GF-D8 (cell line): ENCODE measurements at places on chromosomes 16 and 17.
A peak's percentile ranks its signal among the peaks of the same experiment; 100 is the strongest.

GRCh38 chr17:27157898-27158297, 136.0 kb upstream of the WSB1 start:
- no peak for DNase-seq

- DNase-seq = no peak
These were observed 21.5 kb downstream of the MBTD1 start for GRCh38 chr17:51238255-51238887.

DNA sequence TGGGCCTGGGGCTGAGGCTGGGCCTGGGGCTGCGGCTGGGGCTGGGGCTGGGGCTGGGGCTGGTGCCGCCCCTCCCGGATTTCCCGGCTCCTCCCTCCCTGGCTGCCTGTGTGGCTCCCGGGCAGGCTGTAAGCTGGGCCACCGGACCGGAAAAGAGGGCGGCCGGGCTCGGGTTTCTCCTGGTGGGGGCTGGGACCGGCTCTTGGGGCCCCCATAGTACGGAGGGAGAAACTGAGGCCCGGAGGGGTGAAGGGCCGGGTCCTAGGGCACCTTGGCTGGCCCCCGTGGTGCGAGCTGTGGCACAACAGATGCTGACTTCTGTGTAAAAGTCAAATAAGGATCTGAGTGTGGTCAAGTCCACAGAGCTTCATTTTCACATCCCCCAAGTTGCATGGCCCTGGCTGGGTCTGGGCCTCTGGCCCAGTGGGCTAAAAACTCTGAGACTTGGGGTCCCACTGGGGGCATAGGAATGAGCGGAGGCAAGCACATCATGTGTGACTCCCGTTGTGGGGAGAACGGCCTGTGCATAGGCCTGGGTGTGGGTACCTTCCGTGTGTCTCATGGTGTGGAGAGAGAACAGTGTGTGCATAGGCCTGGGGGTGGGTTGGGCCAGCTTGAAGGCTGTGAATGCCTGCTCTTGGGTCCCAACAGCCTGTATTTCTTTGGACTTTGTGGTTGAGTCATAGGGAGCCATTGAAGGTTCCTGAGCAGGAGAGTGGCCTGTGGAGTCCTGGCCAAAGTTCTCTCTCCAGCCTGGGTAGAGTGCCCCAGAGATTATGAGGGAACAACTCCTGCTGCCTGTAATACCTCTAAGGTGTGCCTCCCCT, 123.9 kb upstream of the CIBAR2 start:
- no peak for DNase-seq

- no peak for DNase-seq
These were observed 1418.8 kb downstream of the CDH11 start for GRCh38 chr16:63702981-63703590.

DNA sequence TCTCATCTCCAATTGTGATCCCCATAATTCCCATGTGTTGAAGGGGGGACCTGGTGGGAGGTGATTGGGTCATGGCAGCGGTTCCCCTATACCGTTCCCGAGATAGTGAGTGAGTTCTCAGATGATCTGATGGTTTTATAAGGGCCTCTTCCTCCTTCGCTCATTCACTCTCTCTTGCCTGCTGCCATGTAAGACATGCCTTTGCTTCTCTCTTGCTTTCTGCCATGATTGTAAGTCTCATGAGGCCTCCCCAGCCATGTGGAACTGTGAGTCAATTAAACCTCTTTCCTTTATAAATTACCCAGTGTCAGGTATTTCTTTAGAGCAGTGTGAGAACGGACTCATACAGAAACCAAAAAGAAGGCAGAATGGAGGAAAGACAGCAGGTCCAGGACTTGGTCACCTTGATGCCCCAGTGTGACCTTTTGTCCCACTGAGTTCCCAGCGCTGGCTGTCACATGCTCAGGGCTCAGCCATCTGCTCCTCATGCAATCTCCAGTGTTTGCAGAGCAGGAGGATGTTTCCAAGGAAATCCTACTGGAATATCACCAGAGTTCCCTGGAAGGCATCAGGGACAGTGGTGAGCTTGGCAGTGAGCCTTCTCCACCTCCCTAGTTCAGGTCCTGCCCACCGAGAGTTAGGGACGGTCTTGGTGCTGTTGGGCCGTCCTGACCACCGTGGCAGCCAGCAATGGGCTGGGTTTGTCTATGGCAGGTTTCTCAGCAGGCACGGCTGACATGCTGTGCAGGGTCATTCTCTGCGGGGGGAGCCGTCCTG, 96.7 kb downstream of the SEC14L1 start:
- DNase-seq = no peak

DNA sequence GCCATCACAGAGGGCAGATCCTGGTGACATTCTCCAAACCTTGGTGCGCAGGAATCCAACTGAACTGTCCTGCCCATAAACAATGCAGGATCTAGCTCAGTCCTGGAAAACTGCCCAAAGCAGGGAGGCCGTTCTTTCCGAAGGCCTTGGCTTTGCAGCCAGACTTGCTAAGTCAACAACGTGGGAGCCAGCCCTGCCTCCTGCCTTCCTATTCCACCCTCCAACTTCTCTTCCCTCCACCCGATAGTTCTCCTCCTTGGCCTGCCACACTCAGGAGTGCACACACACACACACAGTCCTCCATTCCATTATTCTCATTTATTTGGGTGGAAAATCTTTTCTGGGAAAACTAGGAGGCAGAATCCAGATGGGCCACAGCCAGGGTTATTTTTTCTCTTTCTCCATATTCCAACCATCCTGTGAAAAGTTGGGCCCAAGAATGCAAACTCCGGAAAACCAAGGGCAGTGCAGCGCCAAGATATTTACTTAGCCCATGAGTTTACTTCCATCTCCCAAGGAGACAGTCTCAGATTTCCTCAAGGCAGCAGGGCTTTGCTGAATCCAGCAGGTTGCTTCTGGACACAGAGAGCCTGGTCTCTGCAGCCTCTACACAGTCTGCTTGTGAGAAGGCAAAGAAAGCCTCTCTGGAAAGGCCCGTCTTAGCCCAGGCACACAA, 15.8 kb downstream of the COPRS start:
- no peak for DNase-seq

DNA sequence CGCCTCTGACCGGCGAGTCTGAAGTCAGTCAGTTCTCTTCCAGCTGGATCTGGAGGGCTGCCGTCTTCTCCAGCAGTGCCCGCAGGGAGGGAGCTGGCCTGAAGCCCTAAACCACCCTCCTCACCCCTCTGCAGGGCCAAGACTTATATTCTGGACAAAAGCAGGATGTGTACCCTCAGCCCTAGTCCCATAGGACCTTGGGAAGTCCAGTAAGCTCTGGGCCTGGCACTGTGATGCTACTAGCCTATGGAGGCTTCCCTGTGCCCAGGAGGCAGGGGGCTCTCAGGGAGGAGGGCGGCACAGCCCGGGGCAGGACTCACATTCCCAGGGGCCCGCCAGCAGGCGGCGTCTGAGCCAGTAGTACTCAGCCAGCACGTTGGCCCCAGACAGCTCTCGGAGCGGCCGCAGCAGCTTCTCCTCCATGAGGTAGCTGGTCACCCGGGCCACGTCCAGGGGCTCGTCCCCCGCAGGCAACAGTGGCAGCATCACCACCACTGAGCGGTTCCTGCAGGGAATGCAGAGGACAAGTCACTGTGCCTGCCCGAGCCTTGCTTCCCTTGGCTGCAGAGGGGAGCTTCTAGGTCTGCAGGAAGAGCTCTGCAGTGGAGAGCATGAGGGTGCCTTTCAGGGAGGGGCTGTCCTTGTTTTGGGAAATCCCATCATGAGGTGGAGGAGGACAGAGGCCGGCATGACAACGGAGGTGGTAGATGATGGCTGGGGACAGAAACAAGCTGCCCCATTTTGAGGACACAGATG, 41.7 kb downstream of the RMI2 start:
- no peak for DNase-seq

DNA sequence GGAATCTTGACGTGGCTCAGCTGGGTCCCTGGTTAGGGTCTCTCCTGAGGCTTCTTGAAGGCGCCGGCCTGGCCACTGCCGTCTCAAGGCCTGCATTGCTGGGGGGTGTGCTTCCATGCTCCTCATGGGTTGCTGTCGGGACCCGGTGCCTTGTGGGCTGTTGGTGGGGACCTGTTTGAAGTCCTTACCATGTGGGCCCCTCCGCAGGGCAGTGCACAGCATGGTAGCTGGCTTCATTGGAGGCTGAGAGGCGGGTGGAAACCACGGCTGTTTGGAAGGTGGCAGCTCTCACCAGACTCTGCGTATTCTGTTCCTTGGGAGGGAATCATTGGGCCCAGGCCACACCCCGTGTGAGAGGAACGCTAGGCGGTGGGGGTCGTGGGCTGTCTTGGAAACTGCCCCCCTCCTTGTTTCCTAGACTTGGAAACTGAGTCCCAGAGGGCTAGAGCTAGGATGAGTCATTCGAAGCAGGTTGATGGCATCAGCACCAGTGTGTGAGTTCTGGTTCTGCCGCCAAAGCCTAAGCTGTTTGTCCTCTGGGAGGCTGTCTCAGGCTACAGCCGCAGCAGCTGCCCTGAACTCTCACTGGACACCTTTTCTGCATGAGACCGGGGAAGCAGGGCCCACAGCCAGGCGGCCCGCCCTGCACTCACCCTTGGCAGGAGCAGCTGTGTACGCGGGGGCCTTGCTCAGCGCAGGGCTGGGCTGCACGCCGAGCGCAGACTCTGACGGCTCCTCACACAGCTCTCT, 35.2 kb downstream of the ZNF750 start:
- DNase-seq = no peak

DNA sequence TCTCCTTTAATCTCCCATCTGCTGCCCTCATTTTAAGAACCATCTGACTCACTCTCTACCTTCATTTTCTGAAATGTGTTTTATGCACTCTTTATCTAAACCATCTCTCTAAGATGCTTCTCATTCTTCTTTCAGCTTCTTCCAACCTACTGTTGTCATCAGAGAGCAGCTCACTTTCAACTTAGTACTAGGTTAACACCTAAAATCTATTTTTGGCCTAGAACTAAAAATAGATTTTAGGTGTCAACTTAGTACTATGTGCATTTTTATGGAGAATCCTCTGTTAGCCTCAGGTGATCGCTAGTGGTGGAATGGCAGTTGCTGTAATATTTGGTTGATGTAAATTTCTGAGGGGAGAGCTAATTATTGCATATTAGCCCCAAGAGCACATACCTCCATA, 277.1 kb downstream of the KCNJ2 start:
- no peak for DNase-seq

- no peak for DNase-seq
These were observed 68.7 kb downstream of the AATF start for GRCh38 chr17:37017404-37017803.

DNA sequence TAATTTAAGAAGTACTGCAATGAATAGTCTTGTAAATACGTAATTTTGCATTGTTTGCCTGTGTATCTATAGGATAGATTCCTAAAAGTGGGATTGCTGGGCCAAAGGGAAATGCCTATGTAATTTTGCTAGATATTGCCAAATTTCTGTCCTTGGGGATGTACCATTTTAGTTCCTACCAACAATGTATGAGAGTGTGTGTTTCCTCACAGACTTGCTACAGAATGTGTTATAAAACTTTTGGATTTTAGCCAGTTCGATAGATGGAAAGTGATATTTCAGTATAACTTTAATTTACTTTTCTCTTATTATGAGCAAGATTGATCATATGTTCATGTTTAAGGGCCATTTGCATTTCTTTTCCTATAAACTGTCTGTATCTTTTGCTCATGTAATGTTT, 8.3 kb downstream of the TANGO6 start:
- DNase-seq = no peak

- DNase-seq = no peak
These were observed 6.1 kb downstream of the SSTR5 start for GRCh38 chr16:1078579-1079021.

GRCh38 chr17:75270218-75270965, 639 bp downstream of the MIF4GD start:
- peak; percentile 81 for DNase-seq

DNA sequence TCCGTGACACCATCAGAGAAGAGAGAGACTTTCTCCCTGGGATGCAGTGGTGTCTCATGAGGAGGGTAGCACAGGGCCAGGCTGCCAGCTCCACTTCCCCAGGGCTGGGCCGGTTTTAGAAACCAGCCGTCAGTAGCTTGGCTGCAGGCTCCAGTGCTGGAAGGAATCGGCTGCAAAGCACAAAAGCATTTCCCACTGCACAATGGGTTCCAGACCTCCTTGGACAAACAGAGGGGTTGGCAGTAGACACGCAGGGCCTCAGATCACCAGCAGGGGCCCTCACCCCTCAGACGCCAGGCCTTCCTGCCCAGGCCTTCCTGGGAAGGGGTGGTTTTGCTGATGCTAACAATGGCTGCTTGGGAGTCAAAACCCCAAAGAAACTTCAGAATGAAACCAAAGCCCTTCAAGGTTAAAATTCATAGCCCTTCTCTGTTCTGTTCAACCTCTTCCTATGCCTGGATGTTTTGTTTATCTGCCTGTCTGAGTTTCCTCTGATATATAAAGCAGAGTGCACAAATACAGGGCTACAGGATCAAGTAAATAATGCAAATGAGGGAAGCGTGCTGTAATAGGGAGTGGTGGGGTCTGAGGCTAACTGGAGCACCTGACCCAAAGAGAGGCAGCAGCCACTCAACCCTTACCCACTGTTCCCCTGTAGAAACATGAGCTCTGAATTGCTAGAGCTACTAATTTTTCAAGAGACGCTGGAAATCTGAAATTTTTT, 26.2 kb downstream of the TEKT5 start:
- no peak for DNase-seq

DNA sequence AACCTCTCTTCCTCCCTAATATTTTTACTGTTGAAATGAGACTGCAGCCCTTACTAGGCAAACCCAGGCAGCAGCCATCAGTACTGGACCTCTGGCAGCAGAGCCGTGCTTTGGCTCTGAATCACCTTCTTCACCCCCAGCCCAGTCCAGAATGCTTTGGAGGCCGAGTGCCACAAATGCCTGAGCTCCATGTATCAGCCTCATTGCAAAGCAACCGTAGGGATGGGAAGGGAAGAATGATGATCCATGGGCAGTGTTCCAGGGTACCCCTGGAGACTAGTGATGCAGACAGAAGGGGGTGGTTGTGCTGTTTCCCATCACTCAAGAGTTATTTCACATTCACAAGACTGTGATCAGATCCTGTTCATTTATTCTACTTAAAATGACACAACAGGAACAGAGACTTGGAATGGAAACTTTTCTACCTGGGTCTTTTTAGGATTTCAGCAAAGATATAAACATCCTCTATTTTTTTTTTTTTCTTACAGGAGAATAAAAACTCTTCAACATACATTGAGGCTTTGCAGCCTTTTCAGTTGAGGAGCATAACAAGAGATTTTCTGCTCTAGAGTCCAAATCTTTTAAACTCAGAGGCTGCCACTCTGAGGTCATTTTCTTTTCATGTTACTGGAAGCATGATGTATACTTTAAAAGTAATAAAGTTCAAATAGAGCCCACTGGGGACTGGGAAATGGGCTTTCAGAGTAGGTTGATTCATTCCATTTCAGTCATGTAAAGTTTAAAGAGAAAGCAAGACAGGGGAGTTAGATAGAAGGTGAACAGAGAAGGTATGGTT, 138.3 kb downstream of the KCNJ2 start:
- no peak for DNase-seq
